ENCODE measurements at places on chromosomes 2 and 18.

DNA sequence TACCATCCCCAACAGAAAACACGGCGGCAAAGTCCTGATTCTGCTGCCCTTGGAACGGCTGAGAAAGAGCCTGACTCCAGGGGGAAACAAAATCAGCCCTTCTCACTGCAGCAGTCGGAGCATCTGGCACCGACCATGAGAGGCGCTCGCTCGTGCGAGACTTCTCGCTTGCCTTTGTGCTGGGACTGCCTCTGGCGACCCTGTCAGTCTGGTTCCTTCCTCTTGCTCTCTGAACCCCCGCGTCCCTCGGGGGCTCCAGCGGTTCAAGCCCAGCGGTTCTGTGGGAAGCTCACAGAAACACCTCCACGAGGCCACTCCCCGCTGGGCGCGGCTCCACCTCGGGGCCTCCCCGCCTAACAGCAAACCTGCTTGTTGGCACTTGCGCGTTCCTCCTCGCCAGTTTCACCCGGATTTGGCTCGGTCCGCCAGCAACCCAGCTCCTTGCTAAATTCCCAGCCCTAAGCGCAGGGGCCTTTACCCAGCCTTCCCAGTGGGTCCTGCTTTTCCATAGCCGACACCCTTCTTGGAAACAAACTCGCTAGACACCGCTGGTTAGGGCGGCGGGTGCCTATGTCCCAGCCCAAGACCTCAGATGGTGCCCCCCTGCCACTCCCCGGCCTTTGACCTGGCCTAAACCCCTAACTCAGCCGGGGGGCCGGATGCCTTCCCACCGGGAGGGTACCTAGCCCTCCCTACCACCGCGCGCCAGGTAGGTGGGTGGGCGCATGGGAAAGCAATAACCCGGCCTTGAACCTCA is 2.2 kb downstream of the RND3 start:
- no peak for DNase-seq

- DNase-seq: no peak
Observed at GRCh38 chr2:112646102-112646719, 472 bp downstream of the SLC20A1 start.

DNA sequence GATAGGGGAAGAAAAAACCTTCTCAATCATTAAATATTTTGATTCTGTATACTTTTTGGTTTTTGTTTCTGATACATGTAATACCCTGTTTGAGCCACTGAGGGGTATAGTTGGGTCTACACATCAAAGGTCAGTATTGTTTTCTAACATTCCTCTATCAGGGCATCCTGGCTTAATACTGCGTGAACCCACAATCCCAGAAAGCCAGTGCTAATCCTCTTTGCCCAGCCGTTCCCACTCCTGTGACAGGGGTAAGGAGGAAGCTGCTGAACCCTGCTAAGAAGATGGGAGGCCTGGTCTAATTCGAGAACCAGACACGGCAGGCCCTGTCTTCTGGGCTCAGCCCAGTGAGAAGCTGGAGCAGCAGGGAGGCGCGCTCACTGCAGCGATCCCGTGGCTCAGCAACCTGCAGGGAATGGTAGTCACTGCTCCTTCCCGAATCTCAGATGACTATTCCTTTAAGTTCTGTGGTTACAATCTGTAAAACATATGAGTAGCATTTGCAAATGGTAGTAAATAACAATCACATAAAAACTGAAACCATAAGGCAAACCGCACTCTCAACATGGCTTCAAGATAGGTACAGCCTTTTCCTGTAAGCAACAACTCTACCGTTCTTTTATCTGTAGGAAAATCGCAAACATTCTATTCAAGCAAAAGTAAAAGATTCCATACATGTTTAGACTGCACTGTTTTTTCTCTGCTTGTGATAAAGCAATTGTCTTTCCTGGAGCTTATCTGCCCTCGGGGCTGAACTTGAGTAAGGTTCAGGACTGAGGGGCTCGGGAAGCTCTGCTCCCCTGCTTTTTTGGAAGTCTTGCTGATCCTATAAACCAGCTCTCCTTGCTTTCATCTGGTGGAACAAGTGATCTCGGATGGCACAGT is 87.0 kb downstream of the EPB41L3 start:
- DNase-seq: no peak

DNA sequence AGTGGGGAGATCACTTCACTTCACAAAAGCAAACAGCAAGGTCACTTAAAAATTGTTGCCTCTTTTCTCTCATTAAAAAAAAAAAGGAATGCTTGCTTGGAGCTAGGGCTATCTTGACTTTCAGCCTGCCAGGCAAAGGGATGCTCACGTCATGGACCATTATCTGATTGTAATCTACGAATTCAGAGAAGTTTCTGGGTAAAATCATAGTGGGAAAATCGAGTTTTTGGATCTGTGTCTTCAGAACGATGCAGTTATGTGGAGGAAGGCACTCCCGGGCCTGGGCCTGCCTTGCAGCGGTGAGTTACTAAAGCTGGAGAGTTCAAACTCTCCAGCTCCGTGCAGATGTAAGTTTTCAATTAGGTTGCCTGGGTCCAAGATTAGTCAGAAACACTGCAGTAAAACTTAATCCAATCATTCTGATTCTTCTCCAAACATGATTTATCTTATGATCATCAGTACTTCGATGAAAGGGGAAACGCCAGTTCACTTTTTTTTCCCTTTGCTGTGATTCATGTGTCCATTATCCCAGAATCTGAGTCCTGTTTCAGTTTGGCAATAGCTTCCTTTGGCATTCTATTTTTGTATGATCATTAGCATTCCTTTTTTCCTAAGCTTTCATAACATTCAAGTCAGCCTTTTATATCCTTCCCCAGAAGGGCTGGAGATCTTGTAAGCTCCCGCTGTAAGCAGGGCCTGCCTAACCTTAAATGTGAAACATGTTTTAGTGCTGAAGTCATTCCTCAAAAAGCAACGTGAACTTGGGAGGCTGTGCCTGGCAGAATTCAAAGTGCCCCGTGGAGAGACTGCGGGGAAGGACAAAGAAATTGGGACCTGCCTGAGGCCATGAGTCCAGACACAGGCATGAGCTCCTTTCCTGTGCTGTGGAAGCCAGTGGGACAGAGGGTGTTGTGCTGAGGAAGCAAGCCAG is 119.3 kb upstream of the TWIST2 start:
- DNase-seq: no peak

- no peak for DNase-seq
Observed at GRCh38 chr2:136059036-136059472, 58.9 kb downstream of the CXCR4 start.

DNA sequence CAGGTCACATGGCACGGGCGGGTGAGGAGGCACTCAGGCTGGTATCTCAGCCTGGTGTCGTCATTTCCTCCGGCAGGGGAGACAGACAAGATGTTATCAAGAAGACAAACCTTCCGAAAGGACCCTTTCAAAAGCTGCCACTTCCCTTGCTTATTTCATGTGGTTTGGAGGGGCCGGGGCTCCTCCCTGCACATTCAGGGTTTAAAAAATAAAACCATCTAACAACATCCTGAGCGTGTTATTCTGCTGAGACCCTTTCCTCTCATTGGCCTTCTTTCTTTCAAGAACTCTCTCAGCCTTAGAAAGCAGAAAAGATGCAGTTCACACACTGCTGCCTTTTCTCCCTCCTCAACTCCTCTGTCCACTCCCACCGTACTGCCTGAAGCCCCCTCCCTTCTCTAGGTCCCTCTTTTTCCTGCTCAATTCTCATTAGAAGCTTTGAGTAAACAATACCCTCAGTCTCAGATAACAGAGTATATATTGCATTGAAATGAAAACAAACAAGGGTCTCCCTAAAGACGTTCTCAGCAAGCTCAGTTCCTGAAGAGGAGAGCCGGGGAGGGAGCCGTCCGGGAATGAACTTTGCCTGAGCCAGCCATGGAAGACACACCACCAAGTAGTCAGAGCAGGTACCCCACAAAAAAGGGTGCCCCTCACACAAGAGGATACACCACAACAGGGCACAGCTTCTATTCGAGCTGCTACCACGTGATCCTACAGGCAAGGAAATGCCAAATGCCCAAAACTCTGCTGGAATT is 9.7 kb downstream of the SMAD7 start:
- peak; percentile 53 for DNase-seq

DNA sequence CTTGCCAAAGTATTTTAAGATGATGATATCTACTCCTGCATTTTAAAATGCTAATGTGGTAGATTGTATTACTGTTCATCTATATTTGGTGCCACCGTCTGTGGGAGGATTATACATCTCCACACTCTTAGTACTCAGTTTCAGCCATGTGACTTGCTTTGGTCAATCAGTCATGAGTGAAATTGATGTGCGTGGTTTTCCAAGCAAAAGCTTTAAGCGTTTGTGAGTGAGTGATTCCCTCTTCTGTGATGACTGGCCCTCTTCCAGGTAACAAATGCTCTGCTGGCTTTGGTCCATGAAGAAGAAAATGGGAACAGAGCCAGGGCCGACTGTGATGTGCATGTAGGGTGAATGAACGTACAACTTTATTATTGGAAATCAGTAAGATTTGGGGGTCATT is 330.4 kb downstream of the LPIN1 start:
- DNase-seq: no peak

- DNase-seq: no peak
Observed at GRCh38 chr2:180722551-180723239, 257.7 kb upstream of the UBE2E3 start.
